Inflammatory macrophage treated with lipopolysaccharide for 4 hours (primary cell): ENCODE measurements at places on chromosomes 1 and 21.

GRCh38 chr21:34054259-34054658 is 19.1 kb upstream of the MRPS6 start:
- no peak for DNase-seq

DNA sequence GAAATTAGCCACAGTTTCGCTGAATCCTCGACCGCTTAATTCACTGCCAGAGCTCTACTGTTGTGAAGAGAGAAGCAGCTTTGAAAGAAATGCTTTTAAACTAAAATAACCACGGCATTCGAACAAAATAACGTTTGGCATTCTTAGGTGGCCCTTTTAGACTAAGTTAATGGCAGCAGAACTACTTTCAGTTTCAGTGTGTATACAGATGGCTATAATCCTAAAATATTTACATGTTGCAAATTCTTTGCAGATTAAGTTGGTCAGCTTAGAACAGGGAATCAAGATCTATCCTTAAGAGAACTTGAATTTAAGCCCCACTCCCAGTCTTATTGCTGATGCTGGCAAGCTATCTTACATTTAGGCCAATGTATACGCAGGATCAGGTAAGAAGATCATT is 62.7 kb downstream of the ADSS2 start:
- DNase-seq, result no peak

- peak; percentile 91 for DNase-seq
Observed at GRCh38 chr1:20603504-20604464, 14.9 kb downstream of the CDA start.

DNA sequence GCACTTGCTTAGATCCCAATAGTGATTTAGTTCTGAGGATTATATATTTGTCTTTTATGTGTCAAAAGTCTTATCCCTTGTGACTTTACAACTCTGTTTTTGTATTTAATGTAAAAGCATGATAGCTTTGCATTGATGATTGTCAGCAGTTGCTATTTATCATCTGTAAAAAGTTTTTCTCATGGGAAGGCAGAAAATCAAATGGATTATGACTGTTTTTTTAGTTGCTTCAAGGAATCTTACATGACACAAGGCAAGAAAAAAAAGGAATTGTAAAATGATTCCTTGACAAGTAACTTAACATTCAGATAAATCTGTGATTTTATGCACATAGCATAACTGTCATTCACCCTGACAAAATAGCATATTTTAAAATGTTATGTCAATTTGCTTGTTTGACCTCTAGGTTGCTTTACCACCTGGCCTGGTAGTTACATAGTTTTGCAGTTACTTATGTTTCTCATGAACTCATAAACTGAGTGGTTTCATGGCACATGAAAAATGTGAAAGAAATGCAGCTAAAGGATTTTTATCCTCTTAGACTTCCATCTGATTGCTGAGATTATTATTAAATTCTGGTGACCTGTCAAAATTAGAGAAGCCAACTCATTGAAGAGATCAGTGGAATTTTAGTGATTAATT is 622.6 kb downstream of the ADGRL2 start:
- no peak for DNase-seq

GRCh38 chr1:148372731-148373130 is 110.4 kb downstream of the PPIAL4G start:
- DNase-seq, result no peak

GRCh38 chr1:230781594-230781993 is 34.4 kb downstream of the CAPN9 start:
- DNase-seq, result no peak

DNA sequence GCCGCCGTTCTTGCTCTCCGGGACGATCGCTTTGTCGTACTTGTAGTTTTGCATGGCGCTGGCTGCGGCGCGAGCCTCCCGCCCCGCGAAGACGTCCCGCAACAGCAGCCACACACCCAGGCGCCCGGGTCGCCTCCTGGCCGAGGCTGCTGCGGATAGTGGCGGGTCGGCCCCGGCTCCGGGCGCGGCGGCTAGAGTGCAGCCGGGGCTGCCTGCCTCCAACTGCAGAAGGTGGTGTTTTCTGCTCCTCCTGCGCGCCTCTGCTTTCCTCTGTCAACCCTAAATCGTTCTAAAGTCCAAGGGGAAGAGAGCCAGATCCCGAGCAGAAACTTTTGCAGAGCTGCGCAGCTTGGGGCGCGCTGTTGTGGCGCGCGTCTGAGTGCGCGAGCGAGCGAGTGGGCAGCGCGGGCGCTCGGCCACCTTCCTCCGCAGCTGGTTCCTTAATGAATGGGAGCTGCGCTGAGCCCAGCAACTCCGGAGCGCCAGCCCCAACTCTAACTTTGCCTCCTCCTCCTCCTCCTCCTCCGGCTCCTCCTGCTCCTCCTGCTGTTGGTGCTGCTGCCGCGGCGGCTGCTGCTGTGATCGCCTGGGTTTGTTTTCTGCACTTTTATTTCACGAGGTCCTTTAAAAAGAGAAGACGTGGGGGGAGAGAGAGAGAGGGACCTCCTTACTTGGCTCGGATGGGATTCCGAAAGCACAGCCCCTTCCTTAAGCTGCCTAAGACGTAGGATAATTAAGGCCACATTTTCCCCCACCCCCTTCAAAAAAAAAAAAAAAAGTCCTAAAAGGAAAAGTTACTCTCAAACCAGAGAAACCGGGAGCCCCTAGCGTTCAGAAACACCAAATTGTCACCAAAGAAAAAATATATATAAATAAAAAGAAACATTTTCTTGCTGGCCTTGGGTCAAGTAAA is at the start of gene PLPP3:
PLPP3 (minus strand) TSS at position 601 of the 913 bp plus-strand sequence; CDS start at position 54, 547 bp downstream.
- DNase-seq, result peak; percentile 88

GRCh38 chr1:183884526-183884925 is 79.6 kb downstream of the RGL1 start:
- peak; percentile 50 for DNase-seq

GRCh38 chr1:117339866-117340700 is 27.2 kb upstream of the MAN1A2 start:
- peak; percentile 7 for DNase-seq

- no peak for DNase-seq
Observed at GRCh38 chr1:213423605-213424004, 372.6 kb downstream of the RPS6KC1 start.

DNA sequence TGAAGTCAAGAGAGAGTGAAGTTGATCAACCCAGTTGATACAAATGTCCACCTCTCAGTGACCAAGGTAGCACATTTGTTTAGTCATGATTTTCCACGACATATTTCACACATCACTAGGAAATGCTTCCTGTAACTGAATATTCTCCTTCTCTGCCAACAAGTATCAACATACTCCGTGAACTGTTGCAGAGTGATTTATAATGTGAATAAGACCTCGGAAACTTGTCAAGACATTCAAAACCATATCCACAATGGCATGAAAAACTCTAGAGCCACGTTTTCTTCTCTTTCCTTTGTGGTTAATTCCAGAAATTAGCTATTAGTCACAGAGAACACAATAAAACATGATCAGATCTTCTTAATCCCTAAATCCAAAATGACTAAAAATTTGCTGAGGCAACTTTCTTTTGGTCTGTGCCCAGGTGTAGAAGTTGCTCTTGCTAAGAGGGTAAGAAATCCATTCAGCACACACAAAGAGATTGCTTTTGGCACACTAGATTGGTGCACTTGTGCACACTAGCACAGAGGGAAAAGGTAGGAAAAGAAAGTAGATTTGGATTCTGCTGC is 244.3 kb upstream of the NRIP1 start:
- DNase-seq, result no peak

GRCh38 chr1:183673605-183674323 is 20.6 kb upstream of the APOBEC4 start:
- no peak for DNase-seq

DNA sequence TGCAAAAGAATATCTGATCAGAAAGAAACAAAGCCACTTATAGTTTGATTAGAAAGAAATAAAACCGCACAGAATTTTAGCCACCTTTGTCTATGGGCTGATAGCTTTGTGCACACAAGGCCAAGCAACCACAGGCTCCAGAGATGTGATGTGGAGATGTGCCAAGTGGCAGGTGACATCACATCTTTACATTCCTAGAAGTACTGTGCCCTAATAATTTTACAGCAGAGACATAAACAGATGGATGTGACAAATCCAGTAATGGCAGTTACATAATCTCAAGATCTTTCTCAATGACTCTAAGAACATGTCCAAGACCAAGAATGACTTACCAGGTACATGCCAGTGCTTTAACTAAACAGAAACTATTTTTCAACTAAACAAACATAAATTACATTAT is 159.5 kb downstream of the LTN1 start:
- no peak for DNase-seq

GRCh38 chr1:57363165-57363564 is 60.7 kb downstream of the DAB1 start:
- no peak for DNase-seq

- no peak for DNase-seq
Observed at GRCh38 chr1:96349896-96350295, 371.7 kb upstream of the PTBP2 start.

DNA sequence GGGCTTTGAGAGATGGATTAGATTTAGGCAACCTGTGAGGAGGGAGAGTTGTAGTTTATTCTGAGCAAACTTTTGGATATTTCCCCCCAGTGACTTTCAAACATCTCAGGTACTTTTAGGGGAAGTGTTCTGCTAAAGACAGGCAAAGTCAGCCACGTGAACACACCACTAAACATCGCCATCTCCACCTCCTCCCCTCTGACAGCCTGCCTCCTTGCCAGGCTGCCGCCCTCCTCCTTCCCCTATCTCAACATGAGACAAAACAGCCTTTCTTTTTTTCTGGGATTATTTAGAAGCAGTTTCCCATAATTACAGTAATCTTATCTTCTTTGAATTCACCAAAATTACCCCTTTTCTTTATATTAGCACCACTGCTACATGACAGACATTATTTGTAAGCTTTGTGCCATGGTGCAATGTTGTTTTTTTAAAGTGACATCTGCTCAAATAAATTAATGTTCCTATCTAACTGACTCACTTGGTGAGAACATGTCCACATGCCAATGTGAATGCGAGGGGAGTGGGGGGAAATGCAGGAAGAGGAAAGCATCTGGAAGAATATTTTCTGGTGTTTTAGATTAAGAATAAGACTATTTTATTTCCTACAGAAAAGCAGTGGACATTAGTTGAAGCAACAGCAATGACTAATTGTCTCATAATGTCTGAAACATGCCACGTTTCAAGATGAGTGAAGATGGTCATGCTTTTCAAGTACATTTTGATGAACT is 147.8 kb upstream of the ATP1B1 start:
- DNase-seq, result no peak

DNA sequence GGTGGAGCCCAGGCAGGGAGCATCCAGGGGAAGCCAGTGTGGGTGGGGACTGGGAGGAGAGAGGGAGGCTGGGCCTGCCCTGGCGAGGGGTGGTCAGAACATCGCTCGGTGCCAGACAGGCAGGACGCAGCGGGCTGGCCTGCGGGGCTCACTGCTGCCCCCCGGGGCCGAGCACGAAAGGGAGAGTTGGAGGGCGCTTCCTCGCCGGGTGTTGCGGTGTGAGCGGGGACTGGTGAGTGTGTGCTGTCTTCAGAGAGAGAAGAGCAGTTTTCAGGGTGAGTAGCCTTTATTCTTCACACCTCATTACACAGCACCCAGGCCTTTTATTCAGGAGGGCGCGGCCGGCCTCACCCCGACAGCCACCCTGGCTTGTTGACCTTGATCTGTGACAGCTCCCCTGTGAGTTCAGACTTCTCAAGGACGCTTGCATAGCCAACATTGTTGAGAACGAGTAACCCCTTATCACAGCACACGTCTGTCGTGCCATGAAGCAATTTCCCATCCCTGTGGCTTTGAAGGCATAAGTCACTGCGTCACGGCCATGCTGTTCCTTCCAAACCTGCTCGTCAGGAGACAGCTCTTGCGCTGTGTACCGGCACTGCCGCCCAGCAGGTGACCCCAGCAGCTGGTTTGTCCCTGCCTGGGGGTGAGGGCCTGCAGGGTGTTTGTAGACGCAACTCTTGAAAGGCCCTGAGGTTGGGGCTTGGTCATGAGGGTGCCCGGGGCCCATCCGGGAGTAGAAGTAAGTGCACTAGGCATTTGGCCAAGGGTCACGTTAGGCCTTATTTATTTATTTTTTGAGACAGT is 54.6 kb downstream of the PRKCZ start:
- DNase-seq, result no peak

DNA sequence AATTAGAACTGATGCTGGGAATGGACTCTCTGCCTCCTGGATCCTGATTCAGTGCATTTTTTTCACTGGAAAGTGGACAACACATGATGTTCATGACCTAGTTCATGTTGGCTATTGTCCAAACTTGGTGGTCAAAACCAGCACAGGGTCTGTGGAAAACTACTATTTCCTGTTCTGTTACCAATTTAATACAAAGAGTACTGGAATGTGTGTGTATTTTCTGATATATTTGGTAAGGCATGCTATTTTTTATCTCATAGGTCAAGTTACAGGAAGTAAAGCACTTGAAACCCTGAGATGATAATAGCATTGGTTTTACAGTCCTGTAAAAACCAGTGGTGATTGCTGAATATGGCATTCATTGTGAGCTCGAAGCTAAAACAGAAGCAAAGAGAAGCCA is 89.9 kb downstream of the SGIP1 start:
- DNase-seq, result no peak

DNA sequence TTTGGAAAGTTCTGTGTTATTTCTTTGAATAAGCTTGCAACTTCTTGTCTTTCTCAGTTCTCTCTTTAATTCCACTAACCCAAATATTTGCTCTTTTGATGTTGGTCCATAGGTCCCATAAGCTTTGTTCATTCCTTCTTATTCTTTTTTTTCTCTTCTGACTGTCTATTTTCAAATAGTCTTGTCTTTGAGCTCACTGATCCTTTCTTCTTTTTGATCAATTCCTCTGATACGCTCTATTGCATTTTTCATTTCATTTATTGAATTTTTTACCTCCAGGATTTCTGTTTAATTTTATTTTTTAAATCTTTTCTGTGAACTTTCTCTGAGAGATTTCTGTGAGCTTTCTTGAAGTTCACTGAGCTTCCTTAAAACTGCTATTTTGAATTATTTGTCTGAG is 486.6 kb downstream of the KIF26B start:
- DNase-seq, result no peak

GRCh38 chr1:212656730-212657129 is 42.9 kb downstream of the BATF3 start:
- no peak for DNase-seq

GRCh38 chr1:216688127-216688657 is 35.0 kb downstream of the ESRRG start:
- DNase-seq, result no peak

DNA sequence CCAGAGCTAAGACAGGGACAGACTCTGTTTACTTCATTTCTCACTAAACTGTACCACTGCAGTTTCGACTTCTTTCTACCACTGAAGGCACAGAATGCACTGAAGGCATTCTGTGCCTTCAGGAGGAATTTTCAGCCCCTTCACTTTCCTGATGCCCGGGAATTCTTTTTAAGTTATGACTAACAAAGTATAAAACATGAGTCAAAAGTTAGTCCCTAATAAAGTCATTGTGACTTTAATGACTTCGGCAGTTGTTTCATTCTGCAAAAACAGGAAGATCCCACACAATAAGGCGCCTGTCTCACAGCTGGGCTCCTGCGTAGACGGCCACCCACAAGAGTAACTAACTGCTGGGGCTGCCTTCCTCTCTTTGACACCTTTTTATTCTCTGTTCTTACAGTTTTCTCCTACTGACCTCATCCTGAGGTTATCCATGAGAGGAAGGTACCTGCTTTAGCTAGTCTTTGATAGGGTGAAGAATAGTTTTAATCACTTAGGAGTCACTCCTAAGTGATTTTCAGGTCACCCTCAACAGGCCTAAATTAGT is 183.9 kb upstream of the SGIP1 start:
- DNase-seq, result peak; percentile 88
